Esophagus mucosa (tissue), 1 donor: ENCODE measurements at places on chromosomes 1 and 21.

DNA sequence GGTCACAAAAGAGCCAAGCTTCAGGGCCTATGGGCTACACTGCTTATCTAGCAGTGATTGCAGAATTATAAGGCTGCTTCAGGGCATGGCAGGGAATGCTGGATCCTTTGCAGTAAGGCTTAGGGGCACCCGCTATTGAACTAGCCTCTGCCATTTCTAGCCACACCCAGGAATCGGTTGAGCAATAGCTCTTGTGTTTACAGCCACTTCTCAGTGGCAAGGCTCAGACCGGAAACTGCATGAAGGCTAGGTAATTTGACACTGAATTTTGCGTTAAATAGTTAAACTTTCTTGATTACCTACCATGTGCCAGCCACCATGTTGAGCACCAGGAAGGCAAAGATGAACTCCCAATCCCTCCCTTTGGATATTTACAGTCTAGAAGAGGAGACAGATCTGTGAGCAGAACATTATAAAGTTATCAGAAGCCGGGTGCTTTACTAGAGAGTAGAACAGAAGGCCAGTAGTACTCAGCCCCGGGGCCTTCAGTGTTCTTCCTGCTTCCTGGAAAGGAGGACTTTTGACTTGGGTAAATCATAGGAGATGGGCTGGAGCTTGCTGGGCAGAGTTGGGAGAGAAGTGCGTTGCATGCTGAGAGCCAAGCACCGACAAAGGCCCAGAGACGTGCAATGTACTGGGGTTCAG is 98.6 kb upstream of the LPGAT1 start:
- ATAC-seq: peak; percentile 66

DNA sequence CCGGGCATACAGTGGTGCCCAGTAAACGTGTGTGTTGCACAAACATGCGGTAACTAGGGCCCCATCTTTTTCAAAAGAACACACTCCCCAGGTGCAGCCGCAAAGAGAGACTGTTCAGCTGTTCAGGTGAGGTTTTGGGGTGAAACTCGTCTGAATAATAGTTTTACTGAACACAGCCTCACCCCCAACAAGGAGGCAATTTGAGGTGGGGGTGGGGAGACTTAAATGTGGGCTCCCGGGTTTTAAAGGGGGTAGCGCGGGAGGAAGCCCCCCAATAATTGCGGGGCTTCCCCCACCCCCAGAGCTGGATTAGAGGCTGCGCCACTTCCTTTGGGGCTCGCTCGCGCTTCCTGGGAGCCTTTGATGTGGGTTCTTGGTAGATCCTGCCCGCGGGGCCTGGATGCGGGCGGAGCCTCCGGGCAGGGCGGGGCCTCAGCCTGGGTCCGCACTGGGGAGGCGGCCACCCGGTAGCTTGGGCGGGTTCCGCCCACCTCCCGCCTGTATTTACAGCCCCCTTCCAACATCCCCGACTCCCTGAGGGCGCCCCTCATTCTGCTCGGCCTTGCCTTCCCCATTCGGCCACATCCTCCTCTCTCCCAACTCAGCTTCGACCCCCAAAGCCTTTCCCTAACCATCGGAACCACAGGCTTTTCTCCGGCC is 6.4 kb upstream of the EPHA2 start:
- ATAC-seq: no peak

DNA sequence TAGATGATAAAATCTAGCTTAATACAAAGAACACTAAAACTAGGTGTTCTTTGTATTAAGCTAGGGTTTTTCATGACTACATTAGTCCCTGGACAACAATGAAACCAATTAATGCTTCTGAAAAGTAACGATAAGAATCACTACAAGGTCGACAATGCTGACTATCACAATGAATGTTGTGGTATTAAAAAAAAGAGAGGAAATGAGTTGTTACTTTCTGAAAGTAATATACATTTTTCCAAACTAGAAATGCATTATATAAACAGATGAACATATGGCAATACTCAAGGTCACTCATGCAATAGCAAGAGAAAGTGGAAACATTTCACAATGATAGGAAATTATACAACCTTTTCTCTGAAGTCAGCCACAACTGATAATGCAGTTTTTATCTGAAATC is 19.0 kb downstream of the DPH5 start:
- ATAC-seq: no peak

GRCh38 chr1:21665711-21666575 is 3.2 kb downstream of the RAP1GAP start:
- peak; percentile 4 for ATAC-seq

GRCh38 chr1:7299329-7299799 is 471.7 kb upstream of the VAMP3 start:
- ATAC-seq: peak; percentile 48

DNA sequence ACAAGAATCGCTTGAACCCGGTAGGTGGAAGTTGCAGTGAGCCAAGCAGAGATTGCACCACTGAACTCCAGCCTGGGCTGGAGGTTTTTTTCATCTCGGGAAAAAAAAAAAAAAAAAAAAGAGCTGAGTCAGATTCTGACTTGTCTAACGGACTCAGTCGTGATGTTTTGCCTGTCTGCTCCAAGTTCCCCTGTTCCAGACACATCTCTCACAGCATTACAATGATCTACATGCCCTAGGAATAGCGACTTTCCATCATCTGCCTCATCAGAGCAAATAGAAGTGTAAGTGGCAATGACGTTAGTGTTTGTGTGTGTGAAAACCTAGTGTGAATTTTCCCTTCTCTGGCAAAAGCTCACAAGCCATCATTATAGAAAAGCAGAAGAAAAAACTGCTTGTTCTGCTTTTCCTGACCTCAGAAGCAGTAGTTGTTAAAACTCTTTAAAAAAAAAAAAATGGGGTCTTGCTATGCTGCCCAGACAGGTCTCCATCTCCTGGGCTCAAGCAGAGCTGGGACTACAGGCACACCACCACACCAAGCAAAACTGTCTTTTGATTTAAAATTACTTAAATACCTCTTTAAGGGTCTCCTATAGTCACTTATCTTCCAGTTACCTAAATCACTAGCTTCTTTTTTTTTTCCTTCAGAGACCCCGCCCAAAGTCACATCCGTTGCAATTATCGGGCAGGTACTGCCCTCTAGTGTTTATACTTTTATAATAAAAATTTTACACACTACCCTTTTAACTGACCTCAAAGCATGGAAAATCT is 37.3 kb downstream of the PLEKHO1 start:
- peak; percentile 52 for ATAC-seq

- no peak for ATAC-seq
Measured at GRCh38 chr1:100034470-100034869, 64.7 kb downstream of the SLC35A3 start.

GRCh38 chr1:81797701-81798100 is 3.0 kb upstream of the ADGRL2 start:
- ATAC-seq: no peak

DNA sequence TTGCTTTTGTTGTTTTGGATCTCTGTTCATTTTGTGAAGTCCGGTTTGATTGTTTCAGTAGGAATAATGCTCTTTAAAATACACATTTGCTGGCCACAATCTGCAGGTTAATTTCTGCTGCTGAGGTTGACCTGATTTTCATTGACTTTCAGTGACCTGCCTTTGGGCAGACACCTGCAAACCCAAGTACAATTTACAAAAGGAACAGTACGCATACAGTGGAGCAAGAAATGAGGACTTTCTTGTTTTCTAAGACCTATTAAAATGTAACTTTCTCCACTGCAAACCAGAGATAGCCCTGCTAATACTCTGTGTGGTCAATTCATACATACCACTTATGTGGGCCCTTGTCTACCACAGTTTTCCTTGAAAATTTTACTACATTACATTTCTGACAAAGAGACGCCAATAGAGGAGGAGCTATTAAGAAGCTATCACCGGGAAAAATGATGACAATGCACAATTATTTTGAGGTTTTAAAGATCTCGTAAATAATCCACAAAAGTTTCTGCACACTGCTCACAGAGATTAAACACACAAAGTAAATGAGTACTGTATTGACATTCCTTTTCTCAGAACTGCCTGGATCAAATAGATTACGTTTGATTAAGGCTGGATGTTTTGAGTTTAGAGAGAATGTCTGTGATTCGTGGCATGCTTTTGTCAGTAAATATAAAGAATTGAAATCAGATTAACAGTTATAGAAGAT is 141.9 kb downstream of the SDCCAG8 start:
- no peak for ATAC-seq

- no peak for ATAC-seq
Measured at GRCh38 chr1:54108156-54108555, 44.6 kb downstream of the CDCP2 start.

GRCh38 chr1:45828841-45829240 is 25.4 kb downstream of the MAST2 start:
- ATAC-seq: no peak

- ATAC-seq: no peak
Measured at GRCh38 chr1:96361271-96361856, 360.2 kb upstream of the PTBP2 start.

DNA sequence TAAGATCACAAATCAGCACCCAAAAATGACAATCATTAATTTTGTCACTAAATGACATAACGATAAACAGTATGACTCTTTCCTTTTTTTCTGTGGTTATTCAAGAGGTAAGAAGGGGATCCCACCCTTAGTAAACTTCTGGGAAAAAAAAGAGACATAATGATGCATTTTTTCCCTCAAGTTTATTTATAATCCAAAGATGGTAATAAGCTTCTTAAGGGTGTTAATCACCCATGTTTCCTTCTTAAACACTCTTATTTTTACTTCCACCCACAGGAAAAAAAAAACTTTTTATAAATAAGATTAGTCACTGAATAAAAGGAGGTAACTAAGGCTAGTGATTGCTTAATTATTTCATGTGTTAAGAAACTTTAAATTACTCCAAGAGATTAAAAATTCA is 24.7 kb downstream of the RGS1 start:
- ATAC-seq: no peak

DNA sequence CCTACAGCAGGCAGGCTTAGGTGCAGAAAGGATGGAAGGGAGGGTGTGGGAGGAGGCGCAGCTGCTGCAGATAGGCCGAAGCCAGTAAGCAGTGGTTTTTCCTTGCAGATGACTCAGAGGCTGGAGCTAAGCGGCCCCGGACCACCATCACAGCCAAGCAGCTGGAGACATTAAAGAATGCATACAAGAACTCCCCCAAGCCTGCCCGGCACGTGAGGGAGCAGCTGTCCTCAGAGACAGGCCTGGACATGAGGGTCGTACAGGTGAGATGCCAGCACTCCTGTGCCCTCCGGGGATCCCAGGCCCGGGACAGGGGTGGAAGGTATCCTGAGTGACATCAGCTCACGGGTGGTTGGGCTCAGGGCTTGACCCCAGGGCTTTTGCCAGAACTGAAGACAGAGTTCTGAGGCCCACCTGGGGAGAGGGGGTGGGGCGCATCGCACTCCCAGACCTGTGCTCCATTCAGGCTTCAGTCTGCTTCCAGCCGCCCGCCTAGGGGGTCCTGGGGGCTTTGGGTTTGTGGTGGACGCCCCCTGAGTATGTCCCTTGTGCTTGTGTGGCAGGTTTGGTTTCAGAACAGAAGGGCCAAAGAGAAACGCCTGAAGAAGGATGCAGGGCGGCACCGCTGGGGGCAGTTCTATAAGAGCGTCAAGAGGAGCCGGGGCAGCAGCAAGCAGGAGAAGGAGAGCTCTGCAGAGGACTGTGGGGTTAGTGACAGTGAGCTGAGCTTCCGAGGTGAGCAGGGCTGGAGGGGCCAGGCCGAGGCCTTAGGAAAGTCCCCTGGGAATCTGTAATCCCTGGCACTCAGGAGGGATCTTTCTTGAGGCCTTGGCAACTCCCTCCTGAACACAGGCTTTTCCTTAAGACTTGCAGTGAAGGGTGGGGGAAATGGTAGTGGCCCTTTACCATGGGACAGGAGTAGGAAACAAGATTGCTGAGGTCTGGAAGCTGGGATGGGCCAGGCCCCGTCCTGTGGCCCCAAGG is 41.5 kb downstream of the LHX4 start:
- no peak for ATAC-seq

GRCh38 chr1:227273557-227273956 is 44.7 kb downstream of the CDC42BPA start:
- ATAC-seq: no peak

GRCh38 chr1:219555031-219555692 is 57.7 kb downstream of the ZC3H11B start:
- ATAC-seq: peak; percentile 41

DNA sequence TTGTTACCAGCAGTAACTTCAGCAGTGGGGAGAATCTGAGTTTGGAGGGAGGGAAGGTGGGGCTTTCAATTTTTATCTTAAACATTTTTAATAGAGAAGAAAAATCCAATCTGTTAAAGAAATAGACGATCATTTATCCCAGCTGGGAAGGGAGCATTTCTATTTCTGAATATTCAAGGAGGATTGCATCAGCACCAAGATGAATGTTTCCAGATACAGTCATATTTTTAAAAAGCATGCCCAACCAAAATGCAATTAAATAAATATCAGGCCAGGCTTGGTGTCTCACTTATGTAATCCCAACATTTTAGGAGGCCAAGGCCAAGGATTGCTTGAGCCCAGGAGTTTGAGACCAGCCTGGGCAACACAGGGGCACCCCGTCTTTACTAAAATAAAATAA is 1.7 kb upstream of the ATP1A4 start:
- no peak for ATAC-seq

DNA sequence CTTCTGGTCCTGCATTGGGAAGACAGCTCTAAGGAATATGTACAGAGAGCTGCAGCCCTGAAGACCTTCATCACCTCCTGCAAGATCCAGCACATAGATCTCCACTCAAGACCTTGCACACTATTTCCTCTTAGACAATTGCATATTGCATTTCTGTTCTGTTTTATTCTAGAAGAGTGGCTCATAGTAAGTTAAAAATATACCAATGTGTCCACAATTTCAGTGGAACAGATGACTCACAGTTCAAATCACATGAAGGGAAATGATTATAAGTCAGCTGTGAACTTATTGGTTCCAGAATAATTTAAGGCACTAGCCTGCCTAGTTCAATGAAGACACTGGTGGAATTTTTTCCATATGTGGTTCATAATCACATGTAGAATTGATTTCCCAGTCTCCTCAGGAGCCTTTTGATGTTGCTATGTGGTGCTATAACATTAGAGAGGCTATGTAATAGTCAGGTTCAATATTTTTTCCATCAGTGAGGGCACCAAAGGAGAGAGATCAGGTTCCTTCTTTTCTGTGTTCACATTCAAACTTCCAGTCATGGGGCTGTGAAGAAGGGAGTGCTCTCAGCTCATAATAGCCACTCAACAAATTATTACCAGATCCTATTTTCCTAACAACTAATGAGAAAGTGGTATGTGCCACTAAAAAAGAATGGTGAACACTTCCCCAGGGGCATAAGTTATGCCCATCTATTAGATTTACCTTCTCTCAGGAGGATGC is 9.8 kb upstream of the AK5 start:
- ATAC-seq: no peak

DNA sequence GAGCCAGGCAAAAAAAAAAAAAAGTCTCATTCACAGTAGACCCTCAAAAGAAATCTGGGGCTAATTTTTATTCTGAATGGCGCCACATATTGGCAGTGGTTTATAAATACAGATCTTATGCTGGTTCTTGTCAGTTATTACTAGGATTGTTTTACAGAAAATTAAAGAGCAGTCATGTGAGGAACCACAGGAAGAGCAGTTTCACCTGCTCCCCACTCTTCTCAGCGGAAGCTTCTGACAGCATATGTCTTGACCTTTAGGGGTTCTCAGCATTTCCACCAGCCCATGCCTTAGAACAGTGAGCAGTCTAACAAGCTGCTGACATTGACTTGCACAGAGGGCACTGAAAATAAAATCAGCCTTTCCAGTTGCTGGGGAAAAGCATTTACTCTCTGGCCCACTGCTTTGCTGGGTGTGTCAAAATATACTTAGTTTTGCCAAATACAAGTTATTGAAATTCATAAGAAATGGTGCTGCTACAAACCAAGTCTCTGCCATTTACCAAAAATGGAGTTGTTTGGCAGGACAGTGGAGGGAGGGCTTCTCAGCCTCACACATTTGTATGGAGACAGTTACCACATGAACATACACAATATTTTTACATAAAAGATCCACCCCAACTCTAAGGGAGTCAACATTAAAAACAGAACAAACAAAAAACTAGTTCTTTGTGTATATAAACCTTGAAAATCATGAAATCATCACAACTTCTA is 144.2 kb downstream of the SYT2 start:
- ATAC-seq: no peak
